ENCODE measurements at places on chromosomes 16 and 17.

GRCh38 chr17:65554553-65555223, 6.8 kb downstream of the AXIN2 start:
- DNase-seq = no peak

GRCh38 chr16:19196871-19197270, 28.8 kb downstream of the SYT17 start:
- DNase-seq = no peak

- no peak for DNase-seq
Observed at GRCh38 chr17:74392848-74393247, 25.5 kb downstream of the GPR142 start.

GRCh38 chr16:85645021-85645589, 32.0 kb downstream of the GSE1 start:
- no peak for DNase-seq

- no peak for DNase-seq
Observed at GRCh38 chr16:81604960-81605383, 160.4 kb downstream of the CMIP start.

DNA sequence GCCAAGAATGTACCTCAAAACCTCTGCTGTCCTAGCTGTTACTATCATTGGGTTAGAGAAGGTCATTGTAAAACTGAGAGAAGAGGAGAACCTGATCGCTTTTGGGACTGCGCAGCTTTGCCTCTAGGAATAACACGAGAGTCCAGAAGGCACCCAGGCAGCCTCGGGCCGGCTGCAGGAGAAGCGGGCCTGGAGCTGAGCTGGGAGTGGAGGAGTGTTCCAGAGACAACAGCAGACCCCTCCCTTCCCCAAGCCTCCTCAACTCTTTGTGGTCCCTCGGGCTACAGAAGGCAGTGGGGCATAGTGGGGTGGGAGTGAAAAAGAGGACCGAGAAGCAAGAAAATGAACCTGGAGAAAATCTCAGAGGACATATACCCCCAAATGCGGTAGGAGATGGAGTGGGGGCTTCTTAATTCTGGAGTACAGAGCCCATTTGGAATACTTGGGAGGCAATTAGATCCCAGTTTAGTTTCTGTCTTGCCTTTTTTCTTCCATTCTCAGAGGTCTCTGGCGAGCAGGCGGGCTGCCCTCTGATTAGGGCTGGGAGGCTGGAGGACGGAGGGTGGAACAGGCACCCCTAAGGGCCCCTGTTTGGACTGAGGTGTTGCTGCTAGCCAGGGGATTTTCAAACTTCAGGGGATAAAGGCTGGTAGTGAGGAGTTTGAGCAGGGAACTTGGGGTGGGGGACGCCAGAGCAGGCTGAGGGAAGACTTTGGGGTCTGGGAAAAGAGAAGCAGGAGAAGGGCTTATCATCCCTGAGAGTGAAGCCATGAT, 13.3 kb upstream of the HOXB2 start:
- DNase-seq = no peak

- no peak for DNase-seq
Observed at GRCh38 chr17:31311526-31311925, 2.3 kb downstream of the EVI2B start.

GRCh38 chr17:56142325-56142724, 10.9 kb upstream of the ANKFN1 start:
- DNase-seq = no peak

GRCh38 chr17:70520447-70520846, 351.1 kb downstream of the KCNJ2 start:
- no peak for DNase-seq

DNA sequence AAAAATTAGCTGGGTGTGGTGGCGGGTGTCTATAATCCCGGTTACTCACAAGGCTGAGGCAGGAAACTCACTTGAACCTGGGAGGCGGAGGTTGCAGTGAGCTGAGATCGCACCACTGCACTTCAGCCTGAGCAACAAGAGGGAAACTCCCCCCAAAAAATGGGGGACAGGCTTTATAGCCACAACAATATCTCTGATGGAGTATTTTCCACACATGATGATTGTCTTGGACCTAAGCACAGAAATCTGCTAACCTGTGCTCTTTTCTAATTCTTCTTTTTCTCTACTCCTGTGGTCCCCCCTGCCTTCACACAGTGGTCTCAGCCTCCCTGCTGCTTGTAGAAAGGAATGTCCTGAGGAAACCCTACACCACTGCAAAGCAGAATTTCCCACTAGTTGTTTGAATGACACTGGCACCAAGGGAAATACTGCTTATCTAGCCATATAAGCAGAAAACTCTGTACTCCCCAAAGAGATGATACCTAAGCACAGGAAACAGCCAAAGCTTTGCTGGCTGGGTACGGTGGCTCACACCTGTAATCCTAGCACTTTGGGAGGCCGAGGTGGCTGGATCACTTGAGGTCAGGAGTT, 117.6 kb downstream of the USP31 start:
- no peak for DNase-seq

- no peak for DNase-seq
Observed at GRCh38 chr16:4962716-4963115, 4.6 kb downstream of the SEC14L5 start.

- DNase-seq = no peak
Observed at GRCh38 chr17:83199500-83200201, 120.2 kb downstream of the METRNL start.

GRCh38 chr17:28416703-28417311, 10.8 kb upstream of the SLC46A1 start:
- DNase-seq = peak; percentile 29

GRCh38 chr16:10213748-10214147, 31.5 kb upstream of the GRIN2A start:
- no peak for DNase-seq

DNA sequence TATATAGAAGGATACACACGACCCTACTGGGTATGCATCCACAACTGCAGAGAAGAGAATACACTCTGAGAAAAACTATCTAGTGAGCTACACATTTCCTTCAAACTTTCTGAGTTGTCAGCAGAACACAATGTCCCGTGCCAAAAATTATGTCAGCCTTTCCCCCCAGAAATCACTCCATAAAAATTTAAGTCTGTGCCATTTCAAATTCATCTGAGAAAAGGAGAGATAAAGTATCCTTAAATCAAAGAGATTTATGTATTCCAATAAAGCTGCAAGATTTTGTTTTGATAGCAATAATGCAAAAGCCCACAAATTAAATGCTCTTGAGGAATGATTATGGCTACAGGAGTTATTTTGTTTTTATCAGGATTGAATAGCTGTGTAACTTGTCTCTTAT, 760.1 kb downstream of the CDH11 start:
- DNase-seq = no peak

GRCh38 chr16:22797551-22797950, 16.4 kb upstream of the HS3ST2 start:
- DNase-seq = no peak

- no peak for DNase-seq
Observed at GRCh38 chr17:10318535-10318934, 54.3 kb downstream of the MYH13 start.

DNA sequence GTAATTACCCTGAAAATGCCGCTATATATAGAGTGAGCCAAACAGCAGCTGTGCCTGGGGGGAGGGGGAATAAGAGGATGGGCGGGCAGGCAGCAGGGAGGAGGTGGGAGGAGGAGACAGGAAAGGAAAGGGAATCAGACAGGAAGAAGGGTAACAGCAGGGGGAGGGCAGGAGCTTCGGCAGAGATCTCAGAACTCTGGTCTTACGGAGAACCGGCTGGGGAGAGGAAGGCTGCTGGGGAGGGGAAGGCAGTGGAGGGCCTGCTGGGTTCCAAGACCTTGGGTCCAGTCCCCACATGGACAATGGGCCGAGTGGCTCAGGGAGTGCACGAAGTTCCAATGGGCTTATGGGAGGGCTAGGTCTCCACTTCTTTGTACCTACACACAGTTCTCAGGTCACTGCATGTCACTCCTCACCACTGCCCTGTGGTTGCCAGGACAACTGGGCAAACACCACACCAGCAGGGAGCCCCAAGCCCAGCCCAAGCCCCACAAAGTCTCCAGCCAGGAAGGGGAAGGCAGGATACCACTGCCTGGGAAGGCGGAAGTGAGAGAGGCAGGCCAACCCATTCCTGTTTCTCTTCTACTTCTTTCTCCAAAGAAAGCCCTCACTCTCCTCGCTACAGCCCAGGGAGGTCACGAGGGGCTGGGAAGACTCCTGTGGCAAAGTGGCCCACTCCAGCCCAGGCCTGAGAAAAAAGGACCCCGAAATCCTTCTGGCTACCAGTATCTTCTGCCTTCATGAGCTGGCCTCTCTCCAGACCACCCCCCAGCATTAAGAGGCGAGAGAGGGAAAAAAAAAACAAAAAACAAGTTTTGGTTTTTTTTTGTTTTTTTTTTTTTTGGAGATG, 25.3 kb downstream of the G6PC3 start:
- peak; percentile 82 for DNase-seq

- DNase-seq = no peak
Observed at GRCh38 chr17:9615486-9615885, 29.8 kb upstream of the USP43 start.

- no peak for DNase-seq
Observed at GRCh38 chr17:62121025-62121730, 56.1 kb upstream of the MED13 start.

DNA sequence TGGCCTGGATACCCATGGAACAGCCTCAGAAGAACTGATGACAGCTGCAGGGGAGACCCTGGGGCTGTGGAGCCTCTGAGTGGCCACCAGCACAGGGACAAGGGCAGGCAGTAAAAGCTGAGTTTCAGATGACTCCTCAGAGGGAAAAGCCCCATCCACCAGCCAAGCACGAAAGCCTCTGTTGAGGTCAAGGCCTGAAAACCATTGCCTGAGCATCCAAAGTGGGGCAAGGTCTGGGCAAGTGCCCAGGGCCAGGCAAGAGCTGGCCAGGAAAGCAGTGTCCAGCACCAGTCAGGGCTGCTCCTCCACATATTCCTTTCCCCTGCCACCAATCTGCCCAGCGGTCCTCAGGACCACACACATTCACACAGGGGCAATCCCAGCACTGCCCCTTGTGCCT, 16.4 kb downstream of the ATP6V0D1 start:
- no peak for DNase-seq

DNA sequence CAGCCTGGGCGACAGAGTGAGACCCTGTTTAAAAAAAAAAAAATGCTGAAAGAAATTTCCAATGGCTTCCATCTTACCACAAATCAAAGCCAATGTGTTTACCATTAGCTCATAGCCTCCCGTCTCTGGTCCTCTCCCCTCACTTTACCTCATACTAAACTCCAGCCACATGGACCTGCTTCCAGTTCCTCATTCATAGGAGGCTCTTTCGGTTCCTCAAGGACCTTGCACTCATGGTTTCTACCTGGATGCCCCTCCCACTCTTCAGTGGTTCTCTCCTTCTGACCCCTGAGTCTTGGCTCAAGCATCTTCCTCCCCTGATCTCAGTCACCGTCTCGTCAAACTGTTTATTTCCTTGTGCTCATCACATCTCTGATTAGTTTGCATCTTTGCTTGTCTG, 3.8 kb upstream of the DEF8 start:
- no peak for DNase-seq

- no peak for DNase-seq
Observed at GRCh38 chr17:45437465-45438283, 5.0 kb upstream of the ARHGAP27 start.

GRCh38 chr16:85860413-85861094, 38.4 kb upstream of the IRF8 start:
- no peak for DNase-seq

GRCh38 chr16:57167953-57168352, 17.9 kb downstream of the PSME3IP1 start:
- no peak for DNase-seq

GRCh38 chr17:82369211-82369610, 2.4 kb upstream of the UTS2R start:
- no peak for DNase-seq

DNA sequence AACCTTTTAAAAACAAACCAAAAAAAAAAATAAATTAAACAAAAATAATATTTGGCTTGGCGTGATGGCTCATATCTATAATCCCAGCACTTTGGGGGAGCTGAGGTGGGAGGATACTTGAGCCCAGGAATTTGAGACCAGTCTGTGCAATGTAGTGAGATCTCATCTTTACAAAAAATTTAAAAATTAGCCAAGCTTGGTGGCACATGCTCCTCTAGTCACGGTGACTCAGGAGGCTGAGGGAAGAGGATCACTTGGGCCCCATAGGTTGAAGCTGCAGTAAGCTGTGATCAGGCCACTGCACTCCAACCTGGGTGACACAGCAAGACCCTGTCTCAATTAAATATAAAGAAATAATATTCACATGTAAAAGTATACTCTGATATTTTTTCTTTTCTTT, 12.2 kb downstream of the GNGT2 start:
- DNase-seq = no peak

DNA sequence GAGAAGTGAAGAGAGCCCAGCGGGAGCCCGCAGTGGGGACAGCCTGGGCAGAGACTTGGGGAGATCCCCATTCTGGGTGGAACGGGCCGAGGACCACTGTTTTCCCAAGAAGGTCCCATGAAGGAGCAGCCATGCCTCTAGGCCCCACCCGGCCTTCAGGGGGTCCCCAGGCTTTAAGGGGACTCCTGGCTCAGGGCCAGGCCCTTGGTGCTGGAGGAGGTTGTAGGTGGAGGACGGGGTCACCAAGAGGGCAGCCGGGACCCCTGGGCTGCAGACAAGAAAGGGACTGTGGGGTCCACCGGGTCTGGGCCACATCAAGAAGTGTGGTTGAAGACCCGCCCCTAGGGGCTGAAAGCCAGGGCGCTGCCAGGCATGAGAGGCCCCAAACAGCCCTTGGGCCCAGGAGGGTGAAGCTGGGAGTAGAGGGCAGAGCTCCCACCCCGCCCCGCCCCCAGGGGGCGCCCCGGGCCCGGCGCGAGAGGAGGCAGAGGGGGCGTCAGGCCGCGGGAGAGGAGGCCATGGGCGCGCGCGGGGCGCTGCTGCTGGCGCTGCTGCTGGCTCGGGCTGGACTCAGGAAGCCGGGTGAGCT, at the start of gene PRSS21:
Gene PRSS21, plus strand, starts transcription at position 487 of the 589 bp plus-strand sequence. Its CDS starts 32 bp downstream, at position 519.
- no peak for DNase-seq

DNA sequence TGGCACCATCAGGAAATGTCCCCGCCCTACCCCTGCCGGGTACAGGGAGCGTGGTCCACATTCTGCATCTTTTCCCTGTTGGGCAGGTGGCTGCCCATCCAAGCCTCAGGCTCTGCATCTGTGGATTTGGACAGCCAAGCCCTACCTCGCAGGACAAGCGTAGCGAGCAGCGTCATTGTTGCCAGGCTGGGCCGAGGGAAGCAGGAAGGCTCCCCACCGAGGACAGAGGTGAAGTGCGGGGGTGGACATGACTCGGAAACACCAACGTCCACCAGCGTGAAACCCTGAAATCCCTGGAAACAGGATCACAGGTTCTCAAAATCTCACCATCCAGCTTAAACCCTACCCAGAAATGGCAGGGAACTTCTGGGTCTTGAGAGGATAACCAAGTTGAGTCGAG, 73.6 kb downstream of the SOCS1 start:
- no peak for DNase-seq

DNA sequence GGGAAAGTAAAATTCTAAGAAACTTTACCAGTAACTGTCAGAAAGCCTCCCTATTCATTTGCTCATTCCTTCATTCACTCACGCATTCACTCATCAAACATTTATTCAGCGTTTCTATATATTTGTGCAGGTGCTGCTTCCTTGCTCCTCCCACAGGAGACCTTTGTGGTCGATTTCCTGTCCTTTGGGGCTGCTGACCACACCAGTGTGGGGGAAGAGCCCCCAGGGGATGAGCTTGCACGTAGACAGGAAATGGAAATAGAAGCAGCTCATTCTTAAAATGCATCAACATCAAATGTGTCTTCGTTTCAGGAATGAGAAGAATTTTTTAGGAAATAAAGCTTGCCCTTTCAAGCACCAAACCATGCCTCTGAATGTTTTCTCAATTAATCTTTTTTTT, 9.6 kb downstream of the PIK3R6 start:
- DNase-seq = no peak

GRCh38 chr16:84307209-84307954, 12.7 kb downstream of the WFDC1 start:
- no peak for DNase-seq

Measured in retinal pigment epithelial cell (primary cell).